ENCODE measurements at places on chromosomes 1 and 21.

- DNase-seq: no peak
Observed at GRCh38 chr1:203202431-203203245, 16.1 kb upstream of the CHI3L1 start.

DNA sequence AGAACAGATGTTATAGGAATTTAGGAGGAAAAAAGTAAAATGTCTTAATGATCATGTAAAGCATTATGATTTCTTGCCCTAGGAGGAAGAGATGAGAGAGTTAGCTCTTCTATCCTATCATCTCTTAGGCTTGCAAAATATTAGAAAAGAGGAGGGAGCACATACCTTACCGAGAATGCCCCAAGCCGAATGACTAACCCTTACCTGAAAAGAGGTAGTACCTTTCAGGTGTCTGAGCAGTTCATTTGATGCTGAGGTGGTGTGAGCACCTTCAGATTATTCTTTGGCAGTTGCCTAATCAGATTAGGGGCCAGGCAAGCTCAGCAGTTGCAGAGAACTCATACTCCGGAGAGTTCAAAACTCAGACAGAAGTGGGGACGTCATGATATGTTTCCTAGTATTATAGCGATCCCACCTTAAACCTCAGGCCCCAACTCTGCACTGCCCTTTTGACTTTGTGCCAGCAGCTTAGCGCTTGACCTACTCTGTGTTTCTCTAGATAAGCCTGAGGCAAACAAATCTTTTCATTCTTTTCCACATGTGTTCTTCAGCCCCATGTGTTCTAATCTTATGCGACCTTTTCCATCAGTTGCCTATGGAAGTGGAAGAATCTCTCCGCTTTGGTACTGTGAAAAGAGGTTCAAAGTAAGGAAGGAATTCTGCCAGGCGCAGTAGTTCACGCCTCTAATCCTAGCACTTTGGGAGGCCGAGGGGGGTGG, 52.5 kb downstream of the ATP2B4 start:
- DNase-seq: no peak

GRCh38 chr1:109361069-109361468, 36.6 kb downstream of the SORT1 start:
- no peak for DNase-seq

GRCh38 chr1:204792354-204792692, 78.3 kb upstream of the NFASC start:
- no peak for DNase-seq

- DNase-seq: no peak
Observed at GRCh38 chr1:160069460-160070231, at the start of gene KCNJ10. Gene KCNJ10 (minus strand): TSS chr1:160070160. CDS start chr1:160042532, 27,628 bp downstream.

DNA sequence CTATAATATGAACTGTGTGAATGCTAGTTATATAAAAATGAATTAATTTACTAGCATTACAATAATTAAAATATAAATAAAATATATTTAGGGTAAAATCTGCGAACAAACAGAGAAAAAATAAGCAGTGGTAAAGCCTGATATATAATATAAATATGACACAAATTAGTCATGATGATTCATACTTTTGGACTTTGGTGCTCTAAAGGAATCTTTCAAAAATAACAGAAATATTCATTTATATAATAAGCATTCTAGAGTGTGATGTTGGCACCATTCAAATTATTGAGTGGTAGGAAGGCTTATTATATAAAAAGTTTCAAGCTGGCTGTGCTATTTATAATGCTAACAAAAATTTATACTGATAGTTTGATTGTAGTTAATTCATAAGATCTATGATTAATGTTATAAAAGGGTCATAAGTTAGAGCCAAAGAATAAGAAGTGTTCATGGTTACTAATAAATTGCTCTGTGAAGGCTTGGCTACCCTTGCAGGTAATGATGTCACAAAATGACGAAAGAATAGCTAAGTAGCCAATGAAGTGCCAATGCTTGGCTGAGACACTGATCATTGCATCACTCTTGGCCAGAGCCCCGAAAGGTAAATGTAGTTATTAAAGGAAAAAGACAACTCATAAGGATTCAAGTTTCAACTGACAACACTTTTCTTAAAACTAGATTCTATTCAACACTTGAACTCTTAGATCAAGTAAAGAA, 108.7 kb downstream of the USH2A start:
- DNase-seq: no peak

- DNase-seq: no peak
Observed at GRCh38 chr1:168004531-168004930, 67.7 kb upstream of the MPC2 start.

DNA sequence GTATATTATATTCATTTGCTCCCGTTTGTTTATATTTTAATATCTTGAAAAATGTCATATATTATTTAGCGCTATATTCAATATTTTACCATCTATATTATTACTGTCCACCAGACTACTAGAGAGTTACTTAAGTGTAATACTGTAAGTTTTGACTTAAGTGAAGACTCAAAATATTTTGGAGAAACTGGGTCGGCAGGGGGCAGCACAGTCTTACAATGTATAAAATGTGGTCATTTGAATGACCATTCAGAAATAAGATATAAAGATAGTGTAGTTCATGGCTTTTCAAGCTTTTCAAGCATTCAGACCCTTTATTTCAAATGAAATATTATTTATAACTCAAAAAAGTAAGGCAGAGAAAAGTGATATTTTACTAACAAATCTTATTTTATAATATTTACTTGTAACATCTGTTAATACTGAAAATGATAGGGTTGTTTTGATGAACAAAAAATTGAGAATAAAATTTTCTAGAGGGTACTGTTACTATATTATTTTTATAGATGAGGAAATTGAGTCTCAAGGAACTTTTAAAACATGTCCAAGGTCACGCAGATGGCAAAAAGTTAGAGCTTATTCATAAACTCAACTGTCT, 89.0 kb upstream of the SERTAD4 start:
- DNase-seq: peak; percentile 82

DNA sequence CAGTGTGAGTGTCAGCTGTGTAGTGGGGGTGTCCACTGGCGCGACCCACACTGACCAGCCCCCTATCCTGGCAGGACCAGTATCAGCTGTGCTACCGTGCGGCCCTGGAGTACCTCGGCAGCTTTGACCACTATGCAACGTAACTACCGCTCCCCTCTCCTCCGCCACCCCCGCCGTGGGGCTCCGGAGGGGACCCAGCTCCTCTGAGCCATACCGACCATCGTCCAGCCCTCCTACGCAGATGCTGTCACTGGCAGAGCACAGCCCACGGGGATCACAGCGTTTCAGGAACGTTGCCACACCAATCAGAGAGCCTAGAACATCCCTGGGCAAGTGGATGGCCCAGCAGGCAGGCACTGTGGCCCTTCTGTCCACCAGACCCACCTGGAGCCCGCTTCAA, 28.1 kb upstream of the KDM4A start:
- DNase-seq: no peak

GRCh38 chr21:41809891-41810596, 43.2 kb upstream of the RIPK4 start:
- DNase-seq: no peak

GRCh38 chr1:156055281-156056048, 883 bp downstream of the LAMTOR2 start:
- no peak for DNase-seq

DNA sequence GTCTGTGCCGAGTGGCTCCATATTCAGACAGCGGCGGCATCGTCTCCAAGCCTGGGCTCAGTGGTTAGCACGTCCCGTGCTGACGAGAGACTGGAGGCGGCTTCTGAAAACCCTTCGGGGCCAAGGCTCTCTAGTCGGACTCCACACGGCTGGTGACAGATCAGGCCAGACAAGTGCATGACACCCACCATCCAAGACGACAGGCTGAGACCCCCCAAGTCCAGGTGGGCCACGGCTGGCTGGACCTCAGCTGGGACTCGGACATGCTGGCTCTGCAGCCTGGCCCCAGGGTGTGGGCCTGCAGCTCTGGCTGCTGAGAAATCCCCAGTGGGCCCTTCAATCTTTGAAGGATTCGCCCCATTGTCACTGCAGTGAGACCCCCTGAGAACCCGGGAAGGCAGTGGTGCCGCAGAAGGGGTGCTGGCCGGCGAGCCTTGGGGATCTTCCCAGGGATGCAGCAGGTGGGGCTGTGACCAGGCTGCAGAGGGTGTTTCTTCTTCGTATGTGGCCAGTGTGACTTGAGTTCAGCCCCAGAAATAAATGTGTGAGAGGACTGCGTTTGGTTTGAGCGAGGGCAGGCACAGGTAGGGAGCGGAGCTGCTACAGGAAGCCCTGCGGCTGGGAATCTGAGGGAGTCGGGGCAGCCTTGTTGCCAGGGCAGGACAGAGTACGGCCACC, 15.9 kb upstream of the SLC19A1 start:
- DNase-seq: no peak

DNA sequence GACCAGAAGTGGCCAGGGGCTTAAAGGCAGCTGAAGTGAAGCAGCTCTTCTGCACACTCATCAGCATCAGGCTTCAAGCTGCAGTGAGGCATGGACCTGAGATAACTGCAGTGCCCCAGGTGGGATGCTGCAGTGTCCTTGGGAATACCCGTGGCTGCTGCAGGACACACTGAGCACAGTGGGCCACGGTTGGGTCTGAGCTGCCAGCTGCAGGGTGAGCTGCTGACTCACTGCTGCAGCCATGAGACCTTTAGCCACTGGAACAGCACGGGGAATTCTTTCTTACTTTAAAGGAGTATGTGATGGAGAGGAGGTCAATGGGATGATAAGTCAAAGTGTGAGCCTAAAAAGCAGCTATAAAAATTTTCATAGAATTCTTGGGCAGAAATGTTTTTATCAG, 102.1 kb downstream of the XCL2 start:
- DNase-seq: no peak

DNA sequence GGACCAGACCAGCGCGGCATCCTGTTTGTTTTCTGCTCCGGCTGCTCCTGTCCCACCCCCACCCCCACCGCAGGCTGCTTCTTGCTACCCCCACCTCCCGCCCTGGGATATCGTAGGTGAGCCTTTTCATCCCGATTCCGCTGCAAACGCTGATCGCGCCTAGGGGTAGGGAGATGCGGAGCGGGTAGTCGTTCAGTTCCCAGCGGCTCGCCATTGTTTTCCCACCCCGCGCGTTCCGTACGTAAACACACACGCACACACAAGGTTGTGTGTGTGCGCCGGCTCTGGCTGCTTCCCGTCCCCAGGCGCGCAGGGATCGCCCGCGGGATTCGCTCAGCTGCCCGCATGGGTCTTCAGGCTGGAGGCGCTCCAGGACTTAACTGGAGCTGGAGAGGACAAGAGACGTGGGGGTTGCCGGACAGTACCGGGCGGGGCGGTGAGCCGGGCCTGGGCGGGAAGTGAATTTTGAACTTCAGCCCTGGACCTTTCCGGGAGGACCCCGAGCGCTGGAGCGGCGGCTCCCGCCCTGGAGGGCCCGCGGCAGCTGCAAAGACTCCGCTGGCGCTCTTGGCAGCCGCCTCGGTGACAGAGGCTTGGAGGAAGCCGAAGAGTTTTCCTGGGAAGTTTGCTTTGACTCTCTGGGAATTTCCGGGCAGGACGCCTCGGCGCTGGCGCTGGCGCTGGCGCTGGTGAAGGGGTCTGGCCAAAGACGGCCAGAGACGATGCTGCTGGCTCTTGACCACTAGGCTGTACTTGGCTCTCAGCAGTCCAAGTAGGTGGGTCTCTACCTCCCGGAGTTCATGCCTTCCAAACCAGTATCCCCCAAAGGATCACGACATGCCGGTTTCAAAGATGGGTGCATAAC, 1.6 kb downstream of the SOX13 start:
- peak; percentile 77 for DNase-seq

DNA sequence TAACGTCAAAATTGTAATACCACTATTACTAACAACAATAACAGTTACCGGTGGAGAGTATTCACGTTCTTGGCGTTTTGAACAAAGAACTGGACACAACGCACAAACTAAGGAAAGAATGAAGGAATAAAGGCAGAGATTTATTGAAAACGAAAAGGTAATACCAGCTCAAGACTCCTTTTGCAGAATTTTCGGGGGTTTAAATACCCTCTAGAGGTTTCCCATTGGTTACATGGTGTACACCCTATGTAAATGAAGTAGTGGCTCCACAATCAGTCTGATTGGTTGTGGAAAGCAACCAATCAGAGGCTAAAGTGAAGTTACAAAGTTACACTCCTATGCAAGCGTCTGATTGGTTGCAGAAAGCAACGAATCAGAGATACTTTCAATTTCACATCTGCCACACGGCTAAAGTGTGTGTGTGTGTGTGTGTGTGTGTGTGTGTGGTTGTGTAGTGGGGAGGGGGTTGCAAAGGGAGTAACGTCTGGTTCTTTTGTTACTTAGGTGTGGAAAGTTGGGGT, 1.1 kb upstream of the GTF2B start:
- DNase-seq: no peak

DNA sequence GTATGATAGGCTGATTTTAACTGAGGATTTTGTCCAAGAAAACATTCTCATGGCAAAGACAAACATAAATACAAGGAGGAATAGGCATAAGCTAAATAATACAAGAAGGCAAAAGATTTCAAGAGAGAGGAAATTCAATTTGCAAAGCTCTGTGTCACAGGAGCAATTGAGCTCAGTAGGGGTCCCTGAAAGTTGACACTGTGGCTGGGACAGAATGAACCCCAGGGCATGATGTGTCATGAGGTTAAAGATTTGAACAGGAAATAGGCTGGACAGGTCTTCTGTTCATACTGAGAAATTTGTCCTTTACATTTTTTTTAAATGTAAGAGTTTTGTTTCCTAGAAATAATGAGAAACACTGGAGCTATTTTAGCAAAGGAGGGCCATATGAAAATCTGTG, 555.4 kb upstream of the NEGR1 start:
- no peak for DNase-seq

GRCh38 chr1:51115714-51116404, 13.8 kb downstream of the C1orf185 start:
- no peak for DNase-seq

- no peak for DNase-seq
Observed at GRCh38 chr1:65764052-65764451, 28.6 kb upstream of the PDE4B start.

DNA sequence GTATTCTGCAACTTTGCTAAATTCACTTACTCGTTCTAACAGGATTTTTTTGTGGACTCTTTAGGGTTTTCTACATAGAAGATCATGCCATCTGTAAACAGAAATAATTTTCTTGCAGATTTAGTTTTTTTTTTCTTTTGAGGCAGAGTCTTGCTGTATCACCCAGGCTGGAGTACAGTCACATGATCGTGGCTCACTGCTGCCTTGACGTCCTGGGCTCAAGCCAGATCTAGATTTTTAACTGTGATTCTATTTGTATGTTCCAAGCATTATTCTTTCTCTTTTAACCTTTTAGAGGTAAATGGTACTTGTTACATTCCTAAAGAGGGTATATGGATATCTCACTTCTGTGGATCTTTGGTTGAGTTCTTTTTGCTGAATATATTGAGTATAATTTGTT, 18.6 kb downstream of the FABP3 start:
- no peak for DNase-seq
